ENCODE measurements at places on chromosomes 11 and 22.

GRCh38 chr11:1223346-1224110, 662 bp downstream of the MUC5B start:
- no peak for DNase-seq

DNA sequence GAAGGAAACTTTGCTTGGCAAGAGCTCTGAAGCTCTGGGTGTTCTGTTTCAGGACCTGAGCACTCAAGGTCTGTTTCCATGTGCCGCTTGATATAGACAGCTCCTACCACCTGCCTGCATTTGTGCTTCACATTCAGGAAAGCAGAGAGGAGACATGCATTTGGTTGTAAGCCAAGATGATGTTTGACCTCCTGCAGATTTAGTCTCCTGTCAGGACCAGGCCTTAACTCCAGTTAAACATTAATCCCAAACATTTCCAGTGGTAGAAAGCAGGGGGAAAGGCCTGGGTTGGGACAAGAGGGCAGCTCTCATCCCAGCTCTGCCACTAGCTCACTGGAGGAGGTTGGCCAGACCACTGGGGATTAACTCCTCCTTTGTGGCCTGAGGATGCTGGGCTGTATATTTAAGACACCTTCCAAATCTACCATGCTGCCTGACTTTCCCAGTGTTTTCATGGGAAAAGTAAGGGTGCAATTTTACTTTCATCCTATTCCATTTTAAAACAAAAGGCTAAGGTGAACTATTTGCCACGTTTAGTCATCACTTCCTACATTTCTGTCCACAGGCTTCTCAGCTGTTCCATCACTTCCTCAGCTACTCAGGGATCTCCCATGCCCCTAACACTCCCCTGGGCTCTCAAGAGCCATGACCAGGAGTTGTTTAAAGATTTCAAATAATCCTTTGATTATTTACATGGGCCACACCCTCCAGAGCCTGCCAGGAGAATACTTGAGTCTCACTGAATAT, 80.9 kb downstream of the INSC start:
- no peak for DNase-seq

GRCh38 chr22:48920776-48921241, 906.9 kb downstream of the BRD1 start:
- DNase-seq: no peak

GRCh38 chr22:18906896-18907295, 776 bp downstream of the DGCR6 start:
- DNase-seq: no peak

- DNase-seq: no peak
These were observed 201.0 kb upstream of the NAV2 start for GRCh38 chr11:19511413-19512183.

DNA sequence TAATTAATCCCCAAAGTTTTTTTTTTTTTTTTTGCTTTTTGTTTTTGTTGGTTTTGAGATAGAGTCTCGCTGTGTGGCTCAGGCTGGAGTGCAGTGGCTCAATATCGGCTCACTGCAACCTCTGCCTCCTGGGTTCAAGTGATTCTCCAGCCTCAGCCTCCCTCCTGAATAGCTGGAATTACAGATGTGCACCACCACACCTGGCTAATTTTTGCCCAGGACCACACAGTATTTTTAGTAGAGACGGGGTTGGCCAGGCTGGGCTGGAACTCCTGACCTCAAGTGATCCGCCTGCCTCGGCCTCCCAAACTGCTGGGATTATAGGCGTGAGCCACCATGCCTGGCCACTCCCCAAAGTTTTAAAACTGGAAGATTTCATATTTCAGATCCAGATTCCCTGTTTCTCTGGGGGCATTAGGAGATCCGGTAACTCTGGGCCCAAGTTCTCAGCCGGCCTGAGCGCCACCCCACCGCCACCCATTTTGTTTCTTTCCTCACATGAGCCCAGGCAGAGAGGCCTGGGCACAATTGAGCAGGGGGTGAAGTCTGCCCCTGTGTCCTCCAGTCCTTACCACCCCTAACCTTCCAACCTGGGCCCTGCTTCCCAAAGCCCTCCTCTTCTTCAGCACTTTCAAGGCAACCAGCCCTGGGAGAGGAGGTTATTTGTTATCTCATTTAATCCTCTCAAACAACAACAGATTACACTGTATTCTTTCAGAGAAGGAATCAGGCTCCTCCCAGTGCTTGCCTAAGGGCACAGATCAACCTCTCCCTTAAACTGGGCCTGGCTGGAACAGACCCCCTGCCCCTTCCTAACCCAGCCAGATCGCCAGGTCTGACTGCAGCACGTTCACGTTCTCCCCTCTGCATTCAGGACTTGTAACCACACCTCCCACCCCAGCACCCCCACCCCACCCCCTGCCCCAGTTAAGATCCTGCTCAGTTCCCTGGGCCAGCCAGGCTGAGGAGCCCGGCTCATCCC, 1.9 kb upstream of the CSNK1E start:
- no peak for DNase-seq
